NCI-H1105 (cell line): ENCODE measurements at places on chromosomes 11 and 22.

- no peak for DNase-seq
These were observed 21.0 kb upstream of the OR5AK2 start for GRCh38 chr11:56967726-56968125.

GRCh38 chr11:46846510-46846830, 390 bp upstream of the CKAP5 start:
- no peak for DNase-seq

DNA sequence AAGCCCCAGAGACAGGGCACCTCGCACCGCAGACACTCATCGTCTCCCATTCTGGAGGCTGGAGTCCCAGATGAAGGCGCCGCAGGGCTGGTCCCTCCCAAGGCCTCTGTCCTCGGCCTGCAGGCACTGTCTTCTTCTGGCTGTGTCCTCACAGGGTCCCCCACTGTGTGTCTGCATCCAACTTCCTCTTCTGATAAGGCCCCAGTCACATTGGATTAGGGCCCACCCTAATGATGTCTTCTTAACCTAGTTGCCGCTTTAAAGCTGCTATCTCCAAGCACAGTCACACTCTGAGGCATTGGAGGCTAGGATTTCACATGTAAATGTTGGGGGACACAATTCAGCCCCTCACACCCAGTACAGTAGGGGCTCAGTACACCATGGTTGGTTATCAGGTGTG, 48.9 kb downstream of the DHCR7 start:
- no peak for DNase-seq

DNA sequence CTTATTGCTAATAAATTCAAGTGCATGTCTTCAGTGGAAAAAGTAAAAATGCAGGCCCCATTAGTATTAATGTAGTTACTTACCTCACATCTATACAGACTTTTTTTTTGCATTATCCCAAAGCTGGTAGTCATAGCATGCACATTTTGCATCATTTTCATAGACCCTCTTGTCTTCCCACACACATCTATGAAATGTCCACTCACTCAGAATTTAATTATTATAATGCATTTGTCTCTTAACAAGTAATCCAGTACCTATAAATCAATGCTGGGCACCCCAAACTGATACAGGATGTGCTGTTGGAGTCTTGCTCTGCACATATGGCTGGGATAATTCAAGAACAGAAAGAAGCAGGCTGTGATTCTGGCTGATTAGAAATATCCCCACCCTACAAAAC, 370.4 kb upstream of the FAT3 start:
- DNase-seq, result no peak
